ENCODE measurements at places on chromosomes 11 and 22.

DNA sequence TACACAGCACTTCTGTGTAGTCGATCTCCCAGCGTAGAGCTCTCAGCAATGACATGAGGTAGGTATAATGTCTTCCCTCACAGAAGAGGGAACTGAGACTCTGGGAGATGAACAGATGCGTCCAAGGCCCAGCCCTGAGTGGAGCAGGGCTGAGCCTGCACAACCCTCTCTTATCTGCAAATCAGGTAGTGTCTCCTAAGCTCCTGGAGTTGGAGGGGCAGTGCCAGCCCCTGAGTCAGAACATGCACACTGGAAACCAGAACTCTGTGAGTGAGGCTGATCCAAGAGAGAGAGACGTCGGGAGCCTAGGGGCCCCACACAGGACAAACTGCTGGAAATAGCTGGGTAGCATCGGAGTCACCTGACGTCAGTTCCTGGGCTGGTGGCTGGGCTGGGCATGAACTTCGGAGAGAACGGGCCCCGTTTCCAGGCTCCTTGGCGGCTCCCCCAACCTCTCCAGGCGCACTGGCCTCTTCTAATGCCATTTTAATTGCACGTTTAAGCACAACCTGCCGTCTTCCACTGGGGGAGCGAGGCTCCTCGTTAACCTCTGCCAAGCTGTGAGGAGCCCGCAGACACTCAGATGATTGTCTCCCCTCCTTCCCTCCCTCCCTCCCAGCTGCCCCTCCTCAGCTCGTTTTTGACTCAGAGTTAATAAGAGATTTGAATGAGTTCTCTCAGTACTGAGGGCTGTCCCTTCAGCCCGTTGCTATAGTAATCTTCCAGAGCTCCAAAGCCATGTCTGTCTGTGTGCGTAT, 191.2 kb upstream of the TBCEL start:
- no peak for DNase-seq

GRCh38 chr11:20089367-20089766, 70.9 kb downstream of the DBX1 start:
- no peak for DNase-seq

DNA sequence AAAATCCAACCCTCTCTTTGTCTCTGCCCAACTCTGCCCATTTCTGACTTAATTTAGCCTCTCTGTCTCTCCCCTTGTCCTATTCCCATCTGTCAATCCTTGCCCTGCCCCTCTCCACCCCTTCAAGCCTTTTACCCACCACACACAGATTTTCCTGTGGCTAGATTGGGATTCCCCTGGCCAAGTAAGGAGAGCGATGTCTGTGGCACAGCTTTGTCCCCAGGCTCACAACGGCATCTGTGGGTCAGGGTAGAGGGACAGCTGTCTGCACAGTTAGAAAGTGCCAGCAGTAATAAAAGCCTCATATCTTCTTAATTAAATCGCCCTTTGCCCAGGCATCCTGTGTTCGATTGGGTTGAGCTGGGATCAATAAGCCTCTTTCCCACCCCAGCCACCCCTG, 1.3 kb upstream of the KCNC1 start:
- DNase-seq = no peak

DNA sequence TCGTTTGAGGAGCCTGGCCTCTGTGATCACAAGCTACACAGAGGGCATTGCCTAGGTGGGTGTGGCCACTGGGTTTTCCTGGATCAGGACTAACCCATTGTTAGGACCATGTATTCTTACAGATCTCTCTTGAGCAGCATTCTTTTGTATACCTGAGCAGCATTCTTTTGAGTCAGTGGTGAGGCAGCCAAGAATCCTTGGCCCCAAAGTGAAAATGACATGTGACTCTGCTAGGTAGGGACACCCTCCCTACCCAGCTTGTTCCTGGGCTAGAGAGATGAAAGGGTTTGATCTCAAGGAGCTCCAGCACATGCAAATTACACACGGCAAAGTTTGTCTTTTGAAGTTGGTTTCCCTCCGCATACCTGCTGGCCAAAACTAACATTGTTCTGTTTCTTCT, 55.0 kb upstream of the HORMAD2 start:
- DNase-seq = no peak

DNA sequence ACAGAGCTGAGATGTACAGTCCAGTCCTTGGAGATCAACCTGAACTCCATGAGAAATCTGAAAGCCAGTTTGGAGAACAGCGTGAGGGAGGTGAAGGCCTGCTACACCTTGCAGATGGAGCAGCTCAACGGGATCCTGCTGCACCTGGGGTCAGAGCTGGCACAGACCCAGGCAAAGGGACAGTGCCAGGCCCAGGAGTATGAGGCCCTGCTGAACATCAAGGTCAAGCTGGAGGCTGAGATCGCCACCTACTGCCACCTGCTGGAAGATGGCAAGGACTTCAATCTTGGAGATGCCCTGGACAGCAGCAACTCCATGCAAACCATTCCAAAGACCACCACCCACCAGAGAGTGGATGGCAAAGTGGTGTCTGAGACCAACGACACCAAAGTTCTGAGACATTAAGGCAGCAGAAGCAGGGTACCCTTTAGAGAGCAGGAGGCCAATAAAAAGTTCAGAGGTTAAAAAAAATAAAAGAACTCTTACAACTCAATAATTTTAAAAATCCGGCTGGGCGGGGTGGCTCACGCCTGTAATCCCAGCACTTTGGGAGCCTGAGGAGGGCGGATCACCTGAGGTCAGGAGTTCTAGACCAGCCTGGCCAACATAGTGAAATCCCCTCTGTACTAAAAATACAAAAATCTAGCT, 69.9 kb upstream of the RTL6 start:
- DNase-seq = peak; percentile 62

DNA sequence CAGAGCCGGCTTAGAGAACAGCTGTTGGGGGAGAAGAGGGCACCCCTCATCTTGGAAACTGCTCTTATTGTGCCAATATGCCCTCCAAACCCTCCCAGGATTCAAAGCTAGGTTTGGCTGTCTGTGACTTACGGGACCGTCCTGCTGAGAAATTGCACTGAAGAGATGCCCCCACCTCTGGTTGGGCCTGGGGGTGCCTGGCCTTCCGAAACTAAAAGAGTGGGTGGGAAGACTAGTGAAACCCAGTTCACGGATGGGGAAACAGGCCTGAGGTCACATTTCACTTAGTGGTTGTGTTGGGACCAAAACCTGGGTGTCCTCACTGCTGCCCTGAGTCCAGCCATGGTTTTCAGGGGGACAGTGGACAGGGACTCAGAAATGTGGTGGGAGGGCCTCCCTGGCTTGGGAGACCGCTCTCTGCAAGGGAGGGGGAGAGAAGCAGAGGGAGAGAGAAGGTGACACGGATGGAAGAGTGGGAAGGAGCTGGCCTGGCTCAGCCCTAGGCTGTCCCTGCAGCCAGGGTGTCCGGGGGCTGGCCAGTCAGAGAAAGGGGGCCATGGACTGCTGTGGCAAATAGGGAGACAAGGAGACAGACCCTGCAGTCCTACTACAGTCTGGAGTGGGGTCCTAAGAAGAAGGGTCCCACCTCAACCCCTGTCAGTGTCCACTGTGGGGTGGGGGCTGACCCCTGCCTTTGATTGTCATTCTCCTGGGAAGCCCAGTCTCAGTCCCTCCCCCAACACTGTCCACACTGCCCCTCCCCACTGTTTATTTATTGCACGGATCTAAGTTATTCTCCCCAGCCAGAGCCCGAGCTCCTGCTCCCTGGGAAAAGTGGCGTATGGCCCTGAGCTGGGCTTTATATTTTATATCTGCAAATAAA, 13.6 kb downstream of the MAFF start:
- no peak for DNase-seq

DNA sequence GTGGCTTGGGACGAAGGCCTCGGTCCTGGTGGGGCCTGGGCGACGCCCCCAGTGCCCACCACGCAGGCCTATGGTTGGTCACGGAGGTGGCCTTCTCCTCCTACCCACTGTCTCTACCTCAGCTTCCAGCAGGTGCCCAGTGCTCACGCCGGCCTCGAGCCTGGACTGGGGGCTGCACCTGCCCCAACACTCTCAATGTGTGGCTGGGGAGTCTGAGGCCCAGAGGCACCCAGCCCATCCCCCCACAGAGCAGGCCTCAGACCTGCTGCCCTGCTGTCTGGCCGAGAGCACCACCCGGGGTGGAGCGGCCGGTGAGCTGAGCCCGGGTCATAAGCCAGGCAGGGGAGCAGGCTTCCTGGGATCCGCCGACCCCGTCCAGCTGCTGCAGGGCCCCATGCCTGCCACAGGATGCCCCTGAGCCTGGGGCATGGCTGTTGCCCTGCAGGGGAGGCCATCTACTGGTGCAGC, 28.6 kb upstream of the MUC5AC start:
- DNase-seq = no peak

Measured in CD4-positive, alpha-beta T cell treated with Interleukin-12 subunit alpha and Interleukin-12 subunit beta, for 1 hour (primary cell).